ENCODE measurements at places on chromosomes 6 and 20. TPM values are rescaled to one million over a fixed set of nuclear protein-coding genes. Genes with fewer than 3 reads are reported as not detected.

DNA sequence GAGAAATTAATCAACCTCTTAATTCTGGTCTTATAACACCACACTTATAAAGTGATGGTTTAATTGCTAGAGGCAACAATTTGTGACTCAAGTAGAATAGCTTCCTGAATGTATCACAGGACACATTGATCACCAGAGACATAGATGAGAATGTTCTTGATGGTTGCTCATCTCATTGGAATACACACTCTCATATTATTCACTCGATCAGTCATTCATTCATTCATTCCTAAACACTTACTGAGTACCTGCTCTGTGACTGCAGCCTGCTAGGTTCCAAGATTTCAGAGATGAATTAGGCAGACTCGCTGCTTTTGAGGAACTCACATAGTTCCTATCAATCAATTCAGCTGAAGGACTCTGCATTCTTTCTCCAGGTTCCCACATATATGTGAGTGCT lies 365.1 kb upstream of the SOX4 start:
- no peak for DNase-seq
- peaks cover 8% of the 10 kb centered on the region for H3K4me1 ChIP-seq
- no peak overlapping the region for H3K4me3 ChIP-seq

GRCh38 chr6:108030211-108030610 lies 44.3 kb downstream of the OSTM1 start:
- peaks cover 5% of the 10 kb centered on the region for H3K36me3 ChIP-seq
- H3K27me3 ChIP-seq = no peaks in the 10 kb centered on the region
- no peak overlapping the region for H3K4me3 ChIP-seq
- no peak overlapping the region for H3K27ac ChIP-seq
- H3K4me1 ChIP-seq = no peaks in the 10 kb centered on the region

DNA sequence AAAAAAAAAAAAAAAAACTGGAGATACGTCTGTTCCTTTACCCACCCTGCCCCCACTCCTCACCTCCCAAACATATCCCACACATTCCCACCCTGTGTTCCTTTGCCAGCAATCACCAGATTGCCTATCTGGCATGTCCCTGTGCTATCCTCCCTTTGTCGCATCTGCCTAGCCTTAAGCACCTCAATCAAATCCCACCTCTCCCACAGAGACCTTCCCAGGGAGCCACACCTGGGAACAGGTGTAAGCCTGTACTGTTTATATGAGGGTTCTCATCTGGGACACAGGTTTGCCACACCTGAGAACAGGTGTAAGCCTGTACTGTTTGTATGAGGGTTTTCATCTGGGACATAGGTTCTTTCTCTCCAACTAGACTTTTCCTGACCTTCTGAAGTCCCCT lies 16.7 kb downstream of the WFDC3 start:
- peaks cover 36% of the 10 kb centered on the region for H3K4me1 ChIP-seq
- H3K27ac ChIP-seq = no peak overlapping the region
- no peak for DNase-seq
- no peak overlapping the region for H3K4me3 ChIP-seq

DNA sequence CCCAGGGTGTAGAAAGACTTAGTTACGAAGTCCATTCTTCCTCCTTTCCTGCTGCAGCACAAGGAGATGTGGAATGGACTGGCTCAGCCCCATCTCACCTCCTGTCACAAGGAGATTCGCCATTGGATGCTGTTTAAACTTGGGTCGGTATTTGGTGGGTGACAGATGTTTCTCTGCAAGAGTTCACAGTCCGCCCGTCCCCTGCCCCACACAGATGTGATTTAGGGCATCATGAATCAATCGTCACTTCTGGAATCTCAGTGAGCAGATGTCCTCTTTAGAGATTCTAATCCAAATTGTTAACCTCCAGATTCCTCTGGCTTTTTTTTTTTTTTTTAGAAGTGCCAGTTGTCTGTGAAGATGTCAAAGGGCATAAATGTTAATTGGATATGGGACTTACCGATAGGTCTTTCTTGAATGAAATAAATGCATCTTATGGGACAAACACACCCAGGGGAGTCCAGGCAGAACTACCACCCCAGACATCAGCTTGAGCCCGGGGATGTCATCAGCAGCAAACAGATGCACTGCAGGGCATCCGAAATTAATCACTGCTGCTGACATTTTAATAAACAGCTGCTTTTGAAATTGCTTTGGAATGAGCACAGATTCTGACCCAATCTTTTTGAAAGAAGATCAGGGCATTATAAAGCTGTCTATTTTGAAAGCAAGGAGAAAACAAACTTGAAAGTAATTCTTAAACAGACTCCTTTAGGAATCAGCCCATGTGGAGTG lies 117.6 kb upstream of the CDH4 start:
- no peak overlapping the region for H3K27ac ChIP-seq
- no peak overlapping the region for H3K4me3 ChIP-seq
- peaks cover 6% of the 10 kb centered on the region for H3K4me1 ChIP-seq
- H3K36me3 ChIP-seq = no peaks in the 10 kb centered on the region

DNA sequence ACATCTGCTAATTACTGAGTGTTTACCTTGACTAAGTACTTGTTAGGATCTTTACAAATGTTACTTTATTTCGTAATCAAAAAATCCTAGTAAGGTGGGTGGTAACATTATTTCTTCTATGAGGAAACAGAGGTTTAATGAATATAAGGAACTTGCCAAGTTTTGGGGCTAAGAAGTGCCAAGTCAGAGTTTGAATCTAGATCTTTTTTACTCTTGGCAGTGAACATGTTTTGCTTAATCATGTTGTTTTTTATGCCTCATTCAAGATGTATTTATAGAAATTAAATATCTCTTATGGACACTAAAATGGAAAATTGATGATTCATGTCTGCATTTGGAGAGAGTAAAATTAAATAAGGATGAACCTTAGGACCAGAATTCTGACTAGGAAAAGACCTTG lies 393.7 kb downstream of the UTRN start:
- DNase-seq = no peak
- H3K27ac ChIP-seq = peak overlapping the region; percentile 77
- no peaks in the 10 kb centered on the region for H3K27me3 ChIP-seq
- H3K4me1 ChIP-seq = peaks cover 27% of the 10 kb centered on the region
- peaks cover 11% of the 10 kb centered on the region for H3K36me3 ChIP-seq

GRCh38 chr6:106558364-106558763 lies 70.9 kb downstream of the RTN4IP1 start:
- H3K27ac ChIP-seq = no peak overlapping the region
- no peak for DNase-seq
- no peaks in the 10 kb centered on the region for H3K36me3 ChIP-seq
- H3K4me1 ChIP-seq = peaks cover 2% of the 10 kb centered on the region
- H3K27me3 ChIP-seq = no peaks in the 10 kb centered on the region
- H3K4me3 ChIP-seq = no peak overlapping the region

GRCh38 chr20:50141811-50142561 lies 11.5 kb downstream of the PEDS1 start:
- H3K4me3 ChIP-seq = no peak overlapping the region
- peak overlapping the region; percentile 73 for H3K27ac ChIP-seq
- peaks cover 18% of the 10 kb centered on the region for H3K36me3 ChIP-seq
- H3K27me3 ChIP-seq = no peaks in the 10 kb centered on the region
- peaks cover 76% of the 10 kb centered on the region for H3K4me1 ChIP-seq
- no peak for DNase-seq

GRCh38 chr6:45922728-45923351 lies 92.8 kb downstream of the CLIC5 start:
- no peaks in the 10 kb centered on the region for H3K36me3 ChIP-seq
- no peak overlapping the region for H3K4me3 ChIP-seq
- H3K27me3 ChIP-seq = peaks cover 9% of the 10 kb centered on the region

GRCh38 chr20:54056762-54057639 lies 13.4 kb downstream of the BCAS1 start:
- H3K27me3 ChIP-seq = no peaks in the 10 kb centered on the region
- H3K27ac ChIP-seq = no peak overlapping the region
- DNase-seq = no peak
- H3K36me3 ChIP-seq = no peaks in the 10 kb centered on the region
- no peak overlapping the region for H3K4me3 ChIP-seq
- H3K4me1 ChIP-seq = peaks cover 6% of the 10 kb centered on the region

- H3K27ac ChIP-seq = no peak overlapping the region
- H3K27me3 ChIP-seq = no peaks in the 10 kb centered on the region
- H3K4me3 ChIP-seq = no peak overlapping the region
- H3K36me3 ChIP-seq = no peaks in the 10 kb centered on the region
- peaks cover 42% of the 10 kb centered on the region for H3K4me1 ChIP-seq
Observed at GRCh38 chr20:23151008-23151703, 65.0 kb upstream of the CD93 start.

DNA sequence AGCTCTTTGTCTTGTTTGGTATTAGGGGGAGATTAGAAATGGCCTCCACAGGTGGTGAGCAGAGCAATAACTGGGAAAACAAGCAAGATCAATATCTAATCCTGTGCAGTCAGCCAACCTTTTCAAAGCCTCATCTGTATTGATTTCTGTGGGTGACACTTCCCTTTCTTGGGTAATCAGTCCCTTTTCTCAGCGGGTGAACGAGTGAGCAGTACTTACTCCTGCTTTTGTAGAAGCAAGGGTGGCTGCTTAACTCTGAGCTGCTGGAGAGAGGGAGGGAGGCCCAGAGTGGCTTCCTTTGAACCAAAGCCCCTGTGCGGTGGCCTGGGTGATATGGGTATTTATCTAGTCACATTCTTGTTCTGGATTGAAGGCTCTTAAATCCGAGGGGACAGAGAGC lies 254.8 kb upstream of the CHD6 start:
- no peak overlapping the region for H3K27ac ChIP-seq
- no peaks in the 10 kb centered on the region for H3K4me1 ChIP-seq
- no peak overlapping the region for H3K4me3 ChIP-seq
- DNase-seq = no peak
- H3K36me3 ChIP-seq = no peaks in the 10 kb centered on the region

GRCh38 chr6:54697424-54697823 lies 149.1 kb upstream of the FAM83B start:
- H3K36me3 ChIP-seq = no peaks in the 10 kb centered on the region
- peaks cover 5% of the 10 kb centered on the region for H3K27me3 ChIP-seq
- no peak overlapping the region for H3K4me3 ChIP-seq
- no peak for DNase-seq
- no peak overlapping the region for H3K27ac ChIP-seq
- peaks cover 12% of the 10 kb centered on the region for H3K4me1 ChIP-seq

DNA sequence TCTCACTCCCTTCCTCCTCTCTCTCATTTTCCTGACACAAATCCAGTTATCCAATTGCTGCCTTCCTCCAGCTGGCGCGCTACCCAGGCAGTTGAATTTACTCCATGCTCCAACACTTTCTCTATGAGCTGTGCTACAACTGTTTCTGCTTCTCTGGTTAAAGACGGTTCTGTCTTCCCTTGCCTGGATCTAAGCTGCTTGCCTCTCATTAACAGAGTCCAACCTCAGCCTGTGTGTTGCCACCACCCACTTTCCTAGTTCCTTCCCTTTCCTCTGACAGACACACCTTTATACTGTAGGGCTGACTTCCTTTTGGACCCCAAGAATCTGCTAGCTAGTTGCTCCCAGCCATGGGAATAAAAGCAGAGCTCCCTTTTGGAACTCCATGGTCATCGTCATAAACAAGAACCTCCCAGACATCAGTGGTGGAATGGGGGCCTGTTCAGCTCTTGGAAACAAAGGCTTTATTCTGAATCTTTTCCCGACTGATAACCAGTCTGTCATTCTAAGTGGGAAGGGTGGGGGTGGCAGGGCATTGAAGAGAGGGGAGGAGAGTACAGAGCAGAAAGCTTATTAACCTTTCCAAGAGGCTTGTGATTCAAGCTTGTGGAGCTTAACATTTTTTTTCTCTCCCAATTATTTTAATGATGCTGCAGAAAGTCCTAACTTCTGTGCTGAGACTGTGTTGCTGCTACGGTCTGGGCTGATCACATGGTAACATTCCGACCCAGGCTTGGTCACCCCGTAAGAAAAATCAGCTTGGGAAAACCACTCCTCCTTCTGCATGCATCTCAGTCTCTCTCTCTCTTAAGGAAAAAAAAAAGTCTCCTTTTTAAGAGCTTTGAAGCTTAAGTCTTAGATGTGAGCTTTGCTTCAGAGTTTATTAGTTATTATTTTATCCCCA lies 31.3 kb upstream of the BMP2 start:
- H3K27ac ChIP-seq = no peak overlapping the region
- H3K4me1 ChIP-seq = peaks cover 14% of the 10 kb centered on the region
- no peaks in the 10 kb centered on the region for H3K36me3 ChIP-seq

DNA sequence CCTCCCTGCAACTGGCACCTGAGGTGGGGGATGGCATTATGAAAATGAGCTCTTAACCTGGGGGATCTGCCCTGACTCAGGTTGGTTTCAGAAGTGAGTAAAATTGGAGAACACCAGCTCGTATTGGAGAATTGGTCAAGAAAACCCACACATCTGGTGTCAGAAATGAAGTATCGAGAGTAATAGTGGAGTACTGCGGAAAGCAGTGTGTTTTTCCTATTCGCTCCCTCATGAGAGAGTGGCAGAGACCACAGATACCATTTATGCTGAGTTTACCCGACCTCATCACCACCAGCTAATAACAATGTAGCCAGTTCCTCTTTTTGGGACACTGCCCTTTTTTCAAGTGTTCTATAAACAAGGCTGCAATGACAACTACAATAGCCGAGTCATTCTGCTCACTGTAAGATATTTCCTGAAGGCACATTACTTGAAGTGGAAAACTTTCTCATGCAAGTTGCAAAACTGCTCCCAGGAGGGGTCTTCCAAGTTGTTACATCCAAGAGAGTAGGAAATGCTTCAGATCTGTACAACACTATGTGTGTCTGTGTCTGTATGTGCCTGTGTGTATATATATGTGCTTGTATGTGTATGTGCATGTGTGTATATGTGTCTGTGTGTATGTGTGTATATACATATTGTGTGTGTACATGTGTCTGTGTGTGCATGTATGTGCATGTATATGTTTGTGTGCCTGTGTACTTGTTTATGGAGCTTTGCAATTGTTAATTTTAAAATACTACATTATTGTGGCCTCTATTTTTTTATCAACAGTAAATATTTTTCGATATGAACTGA lies 106.0 kb upstream of the CST7 start:
- H3K4me3 ChIP-seq = no peak overlapping the region
- H3K4me1 ChIP-seq = no peaks in the 10 kb centered on the region
- H3K27me3 ChIP-seq = peaks cover 13% of the 10 kb centered on the region

The MOXD1 gene
- total RNA-seq = 9.1 TPM

The DEF6 gene
- total RNA-seq = 1.1 TPM

The TINAG gene
- not detected for total RNA-seq

The GSTA2 gene
- not detected for total RNA-seq

The OR2J3 gene
- total RNA-seq = not detected

The TGM3 gene
- not detected for total RNA-seq

The MYCT1 gene
- total RNA-seq = not detected

The KCNK16 gene
- not detected for total RNA-seq

The UNC5CL gene
- total RNA-seq = 0.36 TPM

The SENP6 gene
- 82.1 TPM for total RNA-seq

The ALDH8A1 gene
- 0.40 TPM for total RNA-seq

The MUCL3 gene
- total RNA-seq = not detected

The KIFC1 gene
- total RNA-seq = 8.1 TPM

Measured in chondrocyte (in vitro differentiated cells).